ENCODE measurements at places on chromosomes 5 and 9.

DNA sequence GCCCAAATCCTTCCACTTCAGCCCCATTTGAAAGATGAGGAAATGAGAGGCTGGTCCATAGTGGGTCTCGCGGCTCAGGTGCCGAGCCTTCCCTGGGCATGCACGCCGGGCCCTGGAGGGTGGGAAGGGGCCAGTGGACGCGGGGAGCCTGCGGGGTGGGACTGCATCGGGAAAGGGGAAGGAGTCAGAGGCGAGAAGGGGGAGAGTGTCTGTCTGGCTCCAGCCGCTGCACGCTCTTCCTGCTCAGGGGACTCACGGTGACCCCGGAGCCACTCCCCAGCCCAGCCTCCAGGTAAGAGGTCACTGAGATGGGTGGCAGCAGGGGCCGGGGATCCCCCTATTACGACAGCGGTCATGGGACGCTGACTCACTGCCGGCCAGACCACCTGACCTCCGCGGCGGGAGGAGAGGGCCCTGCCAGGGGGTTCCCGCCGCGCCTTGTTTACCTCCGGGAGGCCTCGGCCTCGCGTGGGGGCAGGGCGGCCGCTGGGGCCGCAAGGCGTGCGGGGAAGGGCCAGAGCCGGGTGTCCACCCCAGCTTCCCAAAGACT lies 1.9 kb upstream of the SQSTM1 start:
- peak; percentile 81 for DNase-seq

DNA sequence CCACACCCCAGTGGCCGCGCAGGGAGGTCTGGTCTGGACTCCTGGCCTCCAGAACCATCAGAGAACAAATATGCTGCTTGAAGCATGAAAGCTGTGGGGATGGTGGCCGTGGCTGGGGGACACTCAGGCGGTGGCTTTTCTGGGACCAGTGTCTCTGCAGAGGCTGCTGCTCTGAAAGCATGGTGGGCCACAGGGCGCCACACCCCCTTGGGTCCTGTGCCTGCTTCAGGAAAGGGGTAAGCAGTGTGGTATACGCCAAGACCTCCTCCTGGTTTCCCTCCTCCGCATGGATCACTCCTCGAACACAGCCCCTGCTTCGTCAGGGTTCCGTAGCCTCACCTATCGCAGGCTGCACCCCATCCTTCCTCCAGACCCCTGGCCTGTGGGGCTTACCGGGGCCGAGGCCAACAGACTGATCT lies 19.7 kb upstream of the TERT start:
- DNase-seq: no peak

GRCh38 chr5:10485142-10485795 lies 43.6 kb downstream of the ROPN1L start:
- DNase-seq: no peak

- DNase-seq: no peak
Measured at GRCh38 chr9:126561582-126561981, 52.1 kb upstream of the LMX1B start.

DNA sequence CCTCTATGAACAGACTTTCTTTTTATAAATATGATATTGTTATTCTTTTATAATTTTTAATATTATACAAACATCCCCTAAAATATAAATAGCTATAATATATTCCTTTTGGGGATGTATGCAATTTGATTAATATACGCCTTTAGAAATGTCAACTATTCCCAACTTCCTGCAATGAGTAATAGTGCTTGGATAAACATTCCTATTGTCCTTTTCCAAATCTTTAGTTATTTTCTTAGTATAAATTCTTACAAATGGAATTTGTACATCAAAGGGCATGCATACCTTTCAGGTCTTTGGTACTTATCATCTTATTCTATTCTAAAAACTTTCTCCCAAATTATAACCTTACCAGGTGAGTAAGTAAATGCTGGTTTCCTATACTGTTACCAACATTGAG lies 6.2 kb downstream of the NLN start:
- no peak for DNase-seq

GRCh38 chr5:39691136-39691535 lies 266.4 kb upstream of the DAB2 start:
- DNase-seq: no peak

GRCh38 chr5:122722341-122722740 lies 52.5 kb upstream of the SNX2 start:
- no peak for DNase-seq

GRCh38 chr9:26313108-26313507 lies 579.5 kb downstream of the CAAP1 start:
- DNase-seq: no peak

GRCh38 chr9:132810314-132810713 lies 67.8 kb downstream of the AK8 start:
- DNase-seq: no peak
